ENCODE measurements at places on chromosomes 6 and 20.
A peak's percentile ranks its signal among the peaks of the same experiment; 100 is the strongest.

DNA sequence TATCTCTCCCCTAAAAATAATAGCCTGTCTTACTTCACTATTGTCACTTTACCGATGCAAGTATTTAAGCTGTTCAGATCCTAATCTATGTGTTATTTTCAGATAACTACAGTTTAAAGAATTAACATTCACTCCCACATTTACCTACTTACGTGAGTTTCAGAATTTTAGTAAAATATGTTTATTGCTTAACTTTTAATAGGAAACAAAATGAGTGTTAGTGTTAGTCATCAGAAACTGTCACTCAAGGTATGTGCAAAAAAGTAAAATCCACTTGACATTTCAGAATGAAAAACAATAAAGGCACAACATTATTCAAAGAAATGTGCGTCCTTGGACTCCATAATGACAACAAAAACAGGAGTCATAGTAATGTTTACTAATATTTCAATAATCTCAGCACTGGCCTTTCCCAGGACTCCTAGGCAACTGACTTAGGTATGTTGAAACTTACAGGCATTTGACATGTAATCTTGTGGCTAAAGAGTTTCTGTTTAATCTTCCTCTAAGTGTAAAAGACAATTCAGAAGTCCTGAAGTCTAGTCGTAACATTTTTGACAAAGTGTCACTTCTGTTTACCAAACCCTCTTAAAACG lies 4.5 kb downstream of the ATXN1 start:
- no peak for DNase-seq

- peak; percentile 28 for DNase-seq
These were observed 937 bp downstream of the AKAP7 start for GRCh38 chr6:131136021-131136786.

DNA sequence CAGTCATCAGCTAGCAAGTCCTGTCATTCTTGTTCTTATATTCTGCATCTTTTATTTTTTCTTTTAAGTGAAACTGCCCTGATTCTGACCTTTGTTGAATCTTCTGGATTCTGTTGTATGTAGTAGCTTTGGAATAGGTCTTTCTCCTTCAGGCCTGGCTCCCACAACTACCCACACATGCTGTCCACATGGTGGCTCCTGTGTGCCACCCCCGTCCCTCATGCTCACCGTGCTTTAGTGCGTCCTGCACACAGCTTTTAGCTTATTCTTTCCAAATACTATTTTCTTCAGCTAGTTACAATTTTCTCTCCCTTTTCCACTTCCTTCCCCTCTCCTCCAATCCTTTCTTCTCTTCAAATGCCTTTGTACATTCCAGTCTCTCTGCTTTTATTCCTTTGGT lies 61.8 kb downstream of the CTNNBL1 start:
- peak; percentile 14 for DNase-seq

DNA sequence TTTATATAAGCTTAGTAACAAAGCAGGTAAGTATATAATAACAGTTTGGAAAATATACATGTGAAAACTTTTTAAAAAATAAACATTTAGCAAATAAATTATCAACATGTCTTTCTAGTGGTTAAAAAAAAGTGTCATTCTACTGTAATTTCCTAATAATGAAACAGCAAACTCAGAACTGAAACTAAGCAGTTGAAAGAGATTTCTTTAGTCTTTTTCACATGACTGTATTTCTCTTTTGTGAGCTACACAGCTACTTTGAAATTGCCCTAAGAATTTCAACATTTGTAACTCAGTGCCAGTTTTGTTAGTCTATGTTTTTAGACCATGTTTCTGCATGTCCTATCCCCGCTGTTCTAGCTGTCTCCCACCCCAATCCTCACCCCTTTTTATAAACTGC lies 28.4 kb upstream of the SDHAF4 start:
- DNase-seq = no peak

GRCh38 chr6:47163536-47163935 lies 121.4 kb upstream of the ADGRF1 start:
- DNase-seq = no peak

DNA sequence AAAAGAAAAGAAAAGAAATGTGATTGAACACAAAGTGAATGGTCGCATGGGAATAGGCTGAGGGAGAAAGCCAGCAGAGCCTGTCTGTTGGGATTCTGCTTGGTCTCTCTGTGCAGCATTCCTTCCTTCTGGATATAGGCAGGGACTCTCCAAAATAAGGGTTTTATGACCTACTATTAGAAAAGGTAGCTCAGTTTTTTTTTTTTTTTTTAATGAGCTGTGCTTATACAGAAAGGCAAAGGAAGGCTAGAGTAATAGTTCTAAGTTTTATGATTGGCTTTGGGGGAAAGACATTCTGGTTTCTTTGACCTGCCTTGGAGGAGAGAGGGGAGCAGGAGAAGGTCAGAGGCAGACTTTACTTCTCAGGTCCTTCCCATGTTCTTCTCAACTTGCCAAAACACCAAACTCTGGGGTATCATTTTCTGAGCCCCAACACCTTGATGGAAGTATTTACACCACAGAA lies 18.8 kb upstream of the IER3 start:
- DNase-seq = no peak

- peak; percentile 70 for DNase-seq
These were observed 182.6 kb downstream of the RNGTT start for GRCh38 chr6:88780714-88781389.

- DNase-seq = no peak
These were observed 138.1 kb downstream of the TMEM242 start for GRCh38 chr6:157185171-157185570.

DNA sequence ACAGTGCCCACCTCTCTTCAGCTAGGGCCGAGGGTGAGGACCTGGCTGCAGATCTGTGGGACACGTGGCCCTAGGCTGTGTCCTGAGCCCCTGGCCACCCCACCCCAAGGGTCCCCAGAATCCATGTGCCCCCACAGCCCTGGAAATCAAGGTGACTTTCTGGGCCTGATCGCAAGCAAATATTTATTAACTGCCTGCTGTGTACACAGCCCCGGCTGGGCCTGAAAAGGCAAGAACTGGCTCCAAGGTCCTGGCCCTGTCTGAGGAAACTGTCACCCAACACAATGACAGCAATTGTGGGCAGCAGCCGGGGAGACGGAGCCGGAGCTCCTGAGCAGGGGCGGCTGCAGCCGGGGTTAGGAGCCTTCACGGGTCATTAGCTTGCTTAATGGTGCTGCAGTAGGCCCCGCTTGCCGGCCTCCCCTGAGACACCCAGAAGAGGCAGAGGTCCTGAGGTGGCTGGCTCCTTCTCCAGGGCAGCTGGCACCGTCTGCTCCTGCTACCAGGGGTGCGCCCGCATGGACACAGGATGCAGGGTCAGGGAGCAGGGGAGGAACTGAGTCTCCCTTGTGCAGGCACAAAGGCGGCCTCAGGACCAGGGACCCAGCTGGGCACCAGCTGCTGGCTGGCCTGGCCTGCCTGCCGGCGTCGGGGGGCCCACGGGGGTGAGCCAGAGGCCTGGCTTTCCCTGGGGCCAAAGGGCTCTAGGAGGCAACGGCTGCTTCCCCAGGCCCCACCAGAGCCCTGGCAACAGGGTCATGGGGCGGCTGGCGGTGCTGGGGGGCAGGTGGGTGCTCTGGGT lies 24.1 kb downstream of the NPEPL1 start:
- no peak for DNase-seq
